ENCODE measurements at places on chromosomes 4 and X. TPM values are rescaled to one million over a fixed set of nuclear protein-coding genes. Genes with fewer than 3 reads are reported as not detected.
A peak's percentile ranks its signal among the peaks of the same experiment; 100 is the strongest.

- no peak for DNase-seq
Observed at GRCh38 chr4:185205697-185206342, 2.0 kb upstream of the CFAP97 start.

DNA sequence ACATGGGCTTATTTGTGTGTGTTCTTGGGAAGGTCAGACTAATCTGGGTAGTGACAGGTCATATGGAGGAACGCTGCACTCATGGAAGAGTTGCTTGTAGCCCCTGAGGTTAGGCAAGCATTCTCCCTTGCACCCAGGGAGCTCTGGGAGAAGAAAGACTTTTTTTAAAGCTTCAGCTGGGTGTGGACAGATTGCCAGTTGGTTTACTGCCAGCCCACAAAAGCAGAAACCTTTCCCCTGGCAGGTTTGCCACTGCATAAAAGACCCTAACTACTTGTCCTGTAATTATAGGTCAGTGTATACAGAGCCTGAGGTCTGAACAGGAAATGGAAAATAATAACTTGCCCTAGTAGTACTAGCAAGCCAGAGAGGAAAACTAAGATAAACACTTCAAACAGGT, 7.4 kb upstream of the NFKB1 start:
- no peak for DNase-seq

DNA sequence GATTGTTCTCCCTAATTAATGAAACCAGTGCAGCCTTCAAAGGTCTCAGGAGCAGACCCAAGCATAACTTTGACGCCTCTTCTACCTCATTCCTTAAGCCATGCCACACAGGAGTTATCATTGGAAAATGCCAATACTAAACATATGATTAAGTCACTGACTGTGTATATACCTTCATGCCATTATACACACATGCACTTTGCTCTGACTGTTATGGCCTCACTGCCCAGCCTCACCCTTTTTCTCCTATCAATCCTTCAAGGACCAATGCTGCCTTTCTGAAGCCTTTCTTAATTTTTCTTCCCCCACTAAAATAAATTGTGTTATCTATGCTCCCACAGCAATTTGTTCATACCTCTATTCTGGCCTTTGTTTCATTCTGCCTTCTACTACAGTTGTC, 725.6 kb downstream of the RPA4 start:
- DNase-seq: no peak

DNA sequence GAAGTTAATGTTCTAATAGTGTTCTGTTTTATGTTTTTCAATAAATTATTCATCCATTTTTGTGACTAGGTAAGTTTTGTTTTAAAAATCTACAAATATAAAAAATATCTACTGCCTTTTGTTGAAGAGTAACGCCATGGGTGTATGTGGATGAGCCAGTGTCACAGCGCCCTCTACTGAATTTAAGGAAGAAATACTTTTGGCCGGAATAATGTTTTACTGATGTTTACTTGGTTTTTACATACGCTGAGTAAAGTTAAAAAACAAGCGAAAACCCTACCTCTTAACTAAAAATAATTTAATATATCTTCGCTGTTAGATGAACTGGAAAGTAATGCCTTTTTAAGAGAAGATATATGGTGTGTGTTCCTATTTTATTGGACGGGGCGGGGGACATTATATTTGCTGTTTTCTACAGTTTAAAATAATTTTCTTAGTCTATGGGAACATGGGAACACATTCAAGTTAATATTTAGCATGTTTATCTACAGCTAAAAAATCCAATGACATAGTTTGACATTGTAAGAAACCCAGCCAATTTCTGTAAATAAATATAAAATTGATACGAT, 86.1 kb downstream of the CPE start:
- no peak for DNase-seq

DNA sequence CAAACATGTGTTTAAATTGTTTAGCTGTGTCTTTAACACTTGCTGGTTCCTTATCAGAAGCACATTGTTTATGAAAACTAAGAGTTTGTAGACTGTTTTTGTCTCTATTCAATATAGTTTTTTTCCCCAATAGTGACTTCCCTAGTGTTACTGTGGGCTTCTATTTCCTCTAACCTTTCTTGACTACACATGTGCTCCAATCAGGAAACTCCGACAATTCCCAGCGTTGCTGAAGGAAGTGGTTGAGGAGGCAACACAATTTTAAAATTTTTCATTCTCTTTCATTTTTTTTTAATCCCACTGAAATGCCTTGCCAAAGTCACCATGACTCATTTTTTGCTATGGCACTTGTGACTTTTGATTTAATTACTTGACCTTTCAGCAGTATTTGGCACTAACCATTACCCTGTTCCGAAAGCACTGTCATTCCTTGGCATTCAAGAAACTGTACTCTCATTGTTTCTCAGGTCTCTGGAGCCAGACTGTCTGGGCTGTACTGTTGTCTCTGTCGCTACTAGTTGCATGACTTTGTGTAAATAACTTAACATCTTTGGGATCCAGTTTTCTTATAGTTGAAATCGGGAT, 67.6 kb upstream of the FREM3 start:
- DNase-seq: no peak

DNA sequence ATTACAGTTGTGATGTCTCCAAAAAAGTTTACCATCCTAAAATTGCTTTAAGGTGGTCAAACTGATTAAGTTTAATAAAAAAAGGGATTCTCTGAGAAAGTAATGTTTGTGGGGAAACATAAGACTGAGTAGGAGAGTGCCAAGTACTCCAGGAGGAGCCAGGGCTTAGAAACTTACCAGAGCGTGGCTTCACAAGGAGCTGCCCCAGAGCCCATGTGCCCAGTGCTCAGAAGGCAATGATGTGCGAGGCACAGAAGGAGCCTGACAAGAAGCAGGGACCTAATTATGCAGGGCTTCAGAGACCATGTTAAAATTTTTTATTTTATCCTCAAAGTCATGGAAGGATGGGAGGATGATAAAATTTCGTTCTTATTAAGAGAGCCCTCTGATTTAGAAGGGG, 204.2 kb downstream of the PALLD start:
- DNase-seq: no peak

DNA sequence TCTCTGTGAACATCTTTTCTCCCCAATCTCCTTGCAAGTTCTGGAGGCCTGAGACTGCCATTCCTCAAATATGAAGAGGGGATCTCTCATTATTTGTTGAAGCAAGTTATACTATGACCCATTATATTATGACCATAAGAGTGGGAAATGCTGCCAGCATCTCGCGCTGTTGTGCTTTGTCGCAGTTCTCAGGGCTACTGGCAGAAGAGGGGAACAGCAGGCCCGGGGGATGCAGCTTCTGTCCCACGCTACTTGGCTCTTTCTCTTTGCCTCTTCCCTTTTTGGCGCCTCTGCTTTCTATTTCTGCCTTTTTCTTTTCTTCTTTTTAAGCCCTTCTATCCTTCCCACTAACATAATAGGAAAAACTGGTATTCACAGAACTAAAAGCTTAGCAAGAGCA, 64.2 kb downstream of the GEMIN8 start:
- peak; percentile 27 for DNase-seq

GRCh38 chr4:6377626-6378492, 94.6 kb downstream of the PPP2R2C start:
- no peak for DNase-seq

DNA sequence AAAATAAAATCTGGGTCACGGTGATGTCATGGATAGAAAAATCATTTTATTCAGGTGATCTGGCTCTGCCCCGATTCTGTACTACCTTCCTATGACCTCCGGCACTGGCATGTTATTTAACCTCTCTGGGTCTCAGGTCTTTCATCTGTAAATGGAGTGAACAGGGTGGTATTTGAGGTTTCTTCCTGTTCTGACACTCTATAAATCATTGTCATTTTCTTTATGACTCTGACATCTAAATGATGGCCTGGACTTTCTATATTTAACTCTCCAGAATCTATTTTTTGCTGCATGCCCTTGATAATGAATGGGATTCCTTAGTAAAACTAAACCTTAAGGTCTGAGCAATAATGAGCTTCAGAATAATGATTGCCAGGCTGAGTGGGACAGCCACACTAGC, 422.0 kb upstream of the CNKSR2 start:
- DNase-seq: no peak

GRCh38 chrX:130136961-130137360, 26.7 kb upstream of the ELF4 start:
- DNase-seq: no peak

DNA sequence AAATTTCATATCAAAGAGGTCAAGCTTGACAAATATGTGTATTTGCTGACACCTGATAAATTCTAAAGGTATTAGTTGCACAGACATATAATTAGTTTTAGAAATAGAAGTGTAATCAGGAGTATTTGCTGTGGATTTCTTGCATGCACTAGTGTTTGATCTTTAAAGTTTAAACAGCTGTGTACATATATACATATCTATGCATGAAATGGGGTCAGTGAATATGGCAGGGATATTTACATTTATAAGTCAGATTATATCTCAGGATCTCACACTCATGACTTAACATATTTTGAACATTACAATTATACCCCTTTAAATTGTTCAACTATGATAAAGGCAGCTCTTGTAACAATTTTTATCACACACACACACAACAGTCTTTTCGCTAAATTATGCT, 547.4 kb upstream of the ACTRT1 start:
- no peak for DNase-seq

DNA sequence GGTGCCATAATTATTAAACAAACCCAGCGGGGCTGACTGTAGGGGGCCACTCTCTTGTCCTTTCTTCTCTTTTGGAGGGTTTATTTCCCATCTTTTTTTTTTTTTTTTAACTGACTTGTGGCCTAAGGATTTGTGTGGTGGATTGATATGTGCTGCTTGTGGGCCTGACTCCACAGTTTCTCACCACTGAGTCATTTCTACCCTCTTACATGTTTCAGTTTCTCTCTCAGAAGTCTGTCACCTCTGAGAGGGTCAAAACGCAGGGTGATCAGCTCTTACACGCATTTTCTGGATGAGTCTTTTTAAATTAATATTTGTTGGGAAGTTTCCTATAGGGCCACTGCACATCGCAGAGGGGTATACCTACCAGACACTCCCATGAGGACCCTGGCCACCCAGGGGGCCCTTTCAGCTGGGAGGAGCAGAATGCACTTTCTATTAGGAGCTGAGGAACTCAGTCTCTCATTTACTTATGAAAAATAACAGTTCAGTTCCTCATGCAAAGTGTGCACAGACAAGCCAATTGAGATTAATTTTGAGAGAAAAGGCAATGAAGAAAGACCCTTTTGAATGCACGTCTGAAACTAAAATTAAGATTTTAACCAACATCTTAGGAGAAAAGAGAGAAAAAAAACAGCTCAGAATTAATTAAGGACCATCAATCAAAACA, 407.9 kb downstream of the TECRL start:
- DNase-seq: no peak

- DNase-seq: no peak
Observed at GRCh38 chr4:52014903-52015302, 5.3 kb downstream of the LRRC66 start.

DNA sequence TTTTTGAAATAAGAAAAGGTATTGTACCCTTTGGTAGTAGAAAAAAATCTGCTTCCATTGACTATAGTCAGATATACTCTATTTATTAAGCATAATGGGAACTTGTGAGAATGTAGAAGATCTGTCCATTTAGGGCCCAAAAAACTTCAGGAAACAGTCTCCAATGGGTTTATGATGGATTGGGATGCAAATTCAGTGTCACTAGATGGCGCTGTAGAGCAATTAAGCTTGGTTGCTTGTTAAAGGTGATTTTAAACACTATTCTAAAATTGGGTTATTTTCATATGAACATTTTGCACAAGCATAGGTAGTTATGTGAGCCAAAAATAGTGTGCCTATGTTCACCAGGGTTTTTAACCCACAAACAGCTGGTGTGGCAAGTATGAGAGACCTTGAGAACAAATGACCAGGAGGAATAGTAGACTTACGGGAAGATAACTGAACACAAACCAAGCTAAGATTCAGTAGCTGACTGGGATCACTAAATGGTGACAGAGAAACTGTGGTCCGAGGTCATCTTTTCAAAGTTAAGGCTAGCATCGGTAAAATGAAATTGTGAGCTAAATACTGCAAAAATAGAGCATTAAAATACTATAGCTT, 80.3 kb upstream of the LSM6 start:
- no peak for DNase-seq

DNA sequence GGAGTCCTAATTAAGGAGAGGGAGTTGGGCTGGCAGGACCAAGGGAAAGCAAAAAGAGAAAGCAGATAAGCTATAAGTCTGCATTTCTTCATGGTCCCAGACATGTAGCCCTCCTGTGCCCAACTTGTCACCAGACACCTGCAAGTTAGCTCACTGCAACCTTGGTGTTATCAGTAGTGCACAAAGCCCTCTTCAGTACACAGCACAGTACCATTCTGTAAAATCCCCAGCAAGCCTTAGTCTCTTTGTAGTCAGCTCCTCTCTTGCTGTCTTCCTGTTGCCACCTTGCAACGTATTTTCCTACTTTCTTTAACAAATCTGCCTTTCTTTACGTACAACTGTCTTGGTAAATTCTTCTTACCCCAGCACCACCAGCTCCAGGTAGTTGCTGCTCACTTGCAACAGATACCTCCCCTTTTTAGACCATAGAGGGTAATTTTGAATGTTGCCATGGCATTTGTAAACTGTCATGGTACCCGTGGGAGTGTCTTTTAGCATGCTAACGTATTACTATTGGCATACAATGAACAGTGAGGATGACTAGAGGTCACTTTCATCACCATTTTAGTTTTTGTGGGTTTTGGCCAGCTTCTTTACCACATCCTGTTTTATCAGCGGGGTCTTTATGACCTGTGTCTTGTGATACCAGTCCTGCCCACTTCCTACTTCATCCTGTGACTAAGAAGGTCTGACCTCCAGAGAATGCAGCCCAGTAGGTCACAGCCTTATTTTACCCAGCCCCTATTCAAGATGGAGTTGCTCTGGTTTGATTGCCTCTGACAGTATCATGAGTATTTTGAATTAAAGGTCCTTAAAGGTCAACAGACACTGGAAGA, 28.3 kb upstream of the AP1S2 start:
- no peak for DNase-seq

GRCh38 chrX:38919853-38920528, 118.7 kb downstream of the MID1IP1 start:
- DNase-seq: no peak

GRCh38 chrX:15866147-15866546, 11.5 kb upstream of the AP1S2 start:
- no peak for DNase-seq

DNA sequence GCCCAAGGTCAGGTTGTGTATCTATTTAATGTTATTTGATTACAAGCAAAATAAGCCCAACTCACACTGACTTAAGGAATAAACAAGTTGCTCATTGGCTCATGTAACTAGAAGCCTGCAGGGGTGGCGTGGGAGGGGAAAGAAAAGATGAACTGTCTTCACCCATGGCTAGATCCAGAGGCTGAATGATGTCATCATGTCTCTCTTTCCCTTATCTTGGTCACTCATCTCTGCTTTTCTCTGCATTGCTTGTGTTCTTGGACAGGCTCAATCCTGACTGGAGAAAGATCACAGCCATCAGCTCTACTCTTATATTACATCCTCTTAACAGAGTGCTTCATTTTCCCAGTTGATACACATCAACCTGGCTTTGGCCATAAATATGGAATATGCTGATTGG, 290.0 kb upstream of the DIAPH2 start:
- no peak for DNase-seq

The G3BP2 gene
- total RNA-seq: 405 TPM

The SPIN2A gene
- total RNA-seq: 2.8 TPM

The MFAP3L gene
- total RNA-seq: 5.1 TPM

The CORIN gene
- 0.39 TPM for total RNA-seq

The LDB2 gene
- total RNA-seq: 25.8 TPM

The ADAMTS3 gene
- total RNA-seq: 0.94 TPM

All from H9 (cell line).